NCI-H510A treated with DMSO at 0.1 percent for 48 hours (cell line): ENCODE measurements at places on chromosomes 4 and X.

GRCh38 chr4:123298801-123299200 is 97.8 kb upstream of the SPRY1 start:
- DNase-seq: no peak

DNA sequence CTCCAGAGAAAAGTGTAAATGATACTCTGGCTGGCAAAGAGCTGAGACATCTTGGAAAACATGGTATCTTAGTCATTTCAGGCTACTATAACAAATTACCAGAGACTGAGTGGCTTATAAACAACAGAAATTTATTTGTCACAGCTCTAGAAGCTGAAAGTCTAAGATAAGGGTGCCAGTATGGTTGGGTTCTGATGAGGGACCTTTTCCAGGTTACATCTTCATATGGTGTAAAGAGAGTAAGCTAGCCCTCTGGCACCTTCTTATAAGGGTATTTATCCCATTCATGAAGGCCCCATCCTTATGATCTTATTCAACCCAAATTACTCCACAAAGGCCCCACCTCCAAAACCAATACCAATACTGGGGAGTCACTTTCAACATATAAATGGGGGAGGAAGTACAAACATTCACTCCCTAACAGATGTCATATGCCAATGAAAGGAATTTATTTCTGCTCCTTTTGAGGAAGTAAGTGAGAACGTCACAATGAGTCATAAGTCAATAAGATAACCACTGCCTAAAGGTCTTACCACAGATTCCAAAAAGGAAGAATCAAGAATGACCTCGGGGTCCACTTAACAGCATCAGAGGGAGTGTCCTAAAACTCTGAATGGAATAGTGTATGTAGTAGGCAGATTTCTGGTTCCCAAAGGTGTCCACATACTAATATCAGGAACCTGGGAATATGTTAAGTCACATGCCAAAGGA is 246.6 kb downstream of the OPHN1 start:
- DNase-seq: no peak

DNA sequence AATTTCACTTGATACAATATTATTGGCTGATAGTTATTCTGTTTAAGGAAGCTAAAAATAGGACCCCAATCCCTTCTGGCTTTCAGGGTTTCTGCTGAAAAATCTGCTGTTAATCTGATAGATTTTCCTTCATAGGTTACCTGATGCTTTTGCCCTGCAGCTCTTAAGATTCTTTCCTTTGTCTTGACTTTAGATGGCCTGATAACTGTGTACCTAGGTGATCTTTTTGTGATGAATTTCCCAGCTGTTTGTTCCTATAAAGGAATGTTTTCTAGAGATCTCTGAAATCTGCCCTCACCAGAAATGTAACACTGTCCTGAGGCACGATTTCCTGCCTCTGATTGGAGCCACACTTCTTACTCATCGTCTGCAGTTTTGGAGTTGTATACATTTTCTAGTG is 69.4 kb upstream of the PRDM5 start:
- no peak for DNase-seq

GRCh38 chr4:156476359-156476758 is 495.2 kb downstream of the PDGFC start:
- DNase-seq: no peak

DNA sequence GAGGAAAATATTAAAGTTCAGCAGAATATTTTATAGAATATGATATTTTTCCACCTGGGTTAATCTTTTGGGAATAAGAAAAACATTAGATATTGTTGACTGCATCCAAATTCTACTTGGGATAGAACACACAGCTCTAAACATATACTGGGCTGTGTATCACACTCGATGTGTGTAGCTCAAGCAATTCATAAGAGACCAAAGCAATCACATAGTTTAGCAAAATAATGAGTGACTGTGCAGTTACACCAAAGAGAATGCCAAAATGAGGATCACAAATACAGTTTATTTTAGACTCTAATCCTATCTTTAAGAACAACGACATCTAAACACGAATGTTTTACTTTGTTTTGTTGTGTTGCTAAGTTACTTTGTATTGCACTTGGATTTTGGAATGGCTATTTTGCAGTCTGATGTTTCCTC is 101.2 kb downstream of the CBR4 start:
- no peak for DNase-seq

GRCh38 chrX:133337250-133337649 is 78.0 kb downstream of the GPC4 start:
- DNase-seq: no peak
